Stimulated activated CD4-positive, alpha-beta T cell treated with anti-CD3 and anti-CD28 coated beads, Interleukin-15, amount 100 ng/mL, for 48 hours (primary cell): ENCODE measurements at places on chromosomes 1 and 21.

DNA sequence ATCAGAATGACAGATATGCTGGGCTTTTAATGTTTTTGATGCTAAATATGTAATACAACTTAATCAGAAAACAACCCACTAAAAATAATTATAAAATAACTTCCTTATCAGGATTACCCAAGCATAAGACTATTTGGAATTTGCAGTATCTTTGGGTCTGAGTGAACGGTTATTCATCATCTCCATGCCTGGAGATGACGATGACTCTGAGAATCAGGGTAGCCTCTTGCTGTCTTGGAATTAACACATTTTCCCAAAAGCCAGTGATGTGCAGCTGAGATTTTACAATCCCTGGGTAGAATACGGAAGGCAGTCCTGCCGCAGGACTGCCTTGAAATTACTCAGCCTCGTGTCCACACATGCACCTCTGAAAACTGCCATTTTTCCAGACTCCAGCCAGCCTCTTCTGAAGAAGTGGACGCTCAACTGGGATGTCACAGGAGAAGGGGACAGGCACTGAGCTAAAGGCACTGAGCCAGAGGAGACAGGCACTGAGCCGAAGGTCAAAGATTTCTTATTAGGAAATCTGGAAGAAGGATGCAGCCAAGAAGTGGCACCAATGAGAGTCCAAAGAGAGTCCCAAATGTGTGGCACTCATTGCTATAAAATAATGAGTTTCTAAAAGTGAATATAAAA lies 85.5 kb downstream of the PGBD5 start:
- no peak for DNase-seq

- DNase-seq: no peak
Observed at GRCh38 chr1:15542388-15543250, 16.0 kb downstream of the DNAJC16 start.

- DNase-seq: no peak
Observed at GRCh38 chr21:28783641-28784185, 209.0 kb downstream of the LTN1 start.

GRCh38 chr21:45969921-45970673 lies 11.5 kb upstream of the COL6A1 start:
- DNase-seq: no peak

DNA sequence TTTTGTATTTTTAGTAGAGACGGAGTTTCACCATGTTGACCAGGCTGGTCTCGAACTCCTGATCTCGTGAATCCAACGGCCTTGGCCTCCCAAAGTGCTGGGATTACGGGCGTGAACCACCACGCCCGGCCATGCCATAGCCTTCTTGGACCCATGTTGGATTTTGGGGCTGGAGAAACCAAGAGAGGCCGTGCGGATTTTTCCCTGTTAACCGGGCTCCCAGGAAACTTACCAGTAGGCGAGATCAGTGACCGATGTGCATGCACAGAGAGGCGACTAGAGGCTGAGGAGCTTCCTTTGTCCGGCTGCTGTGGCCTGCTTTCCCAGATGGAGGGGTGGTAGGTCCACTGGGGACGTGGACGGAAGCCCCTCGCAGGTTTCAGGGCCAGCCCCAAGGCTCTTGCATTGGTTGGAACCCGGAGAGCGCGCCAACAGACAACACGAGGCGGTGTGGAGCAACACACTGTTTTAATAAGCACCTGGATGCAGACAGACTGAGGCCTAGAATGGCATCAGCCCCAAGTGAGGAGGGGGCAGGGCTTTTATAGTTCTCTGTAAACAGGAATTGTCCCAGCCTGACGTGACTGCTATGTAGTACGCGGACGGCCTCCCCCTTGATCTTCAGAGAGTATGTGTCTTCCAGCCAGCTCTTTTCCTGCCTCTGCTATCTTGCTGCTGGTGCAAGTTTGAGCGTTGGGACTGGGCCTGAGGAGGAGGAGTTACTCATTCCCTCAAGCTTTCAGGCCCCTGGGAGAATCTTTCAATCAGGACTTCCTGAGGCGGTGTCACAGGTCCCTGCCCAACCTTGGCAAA lies at the start of gene ERVH48-1:
Gene ERVH48-1, minus strand, starts transcription at position 517 of the 813 bp plus-strand sequence. CDS start 6,624 bp downstream, outside the sequence.
- DNase-seq: no peak

- no peak for DNase-seq
Observed at GRCh38 chr1:100539836-100540536, 2.0 kb downstream of the GPR88 start.
